Right ventricle myocardium superior (tissue), 1 donor: ENCODE measurements at places on chromosomes 2 and 18. TPM values are rescaled to one million over a fixed set of nuclear protein-coding genes. Genes with fewer than 3 reads are reported as not detected.

GRCh38 chr2:212477571-212477970 lies 61.0 kb downstream of the ERBB4 start:
- no peak for DNase-seq

GRCh38 chr2:6973895-6974545 lies 56.8 kb downstream of the RNF144A start:
- DNase-seq, result no peak

GRCh38 chr2:42859006-42859552 lies 66.7 kb upstream of the HAAO start:
- DNase-seq, result no peak

- no peak for DNase-seq
Measured at GRCh38 chr18:35495536-35496314, 2.0 kb downstream of the INO80C start.

- DNase-seq, result peak; percentile 62
Measured at GRCh38 chr2:183070942-183071844, 7.4 kb upstream of the DUSP19 start.

GRCh38 chr18:11851146-11851805 lies at the start of gene CHMP1B:
TSS of gene CHMP1B (plus strand) at chr18:11851413. CDS start at chr18:11851512, 99 bp downstream.
- DNase-seq, result peak; percentile 100

- no peak for DNase-seq
Measured at GRCh38 chr2:74417197-74417596, 4.2 kb downstream of the C2orf81 start.

DNA sequence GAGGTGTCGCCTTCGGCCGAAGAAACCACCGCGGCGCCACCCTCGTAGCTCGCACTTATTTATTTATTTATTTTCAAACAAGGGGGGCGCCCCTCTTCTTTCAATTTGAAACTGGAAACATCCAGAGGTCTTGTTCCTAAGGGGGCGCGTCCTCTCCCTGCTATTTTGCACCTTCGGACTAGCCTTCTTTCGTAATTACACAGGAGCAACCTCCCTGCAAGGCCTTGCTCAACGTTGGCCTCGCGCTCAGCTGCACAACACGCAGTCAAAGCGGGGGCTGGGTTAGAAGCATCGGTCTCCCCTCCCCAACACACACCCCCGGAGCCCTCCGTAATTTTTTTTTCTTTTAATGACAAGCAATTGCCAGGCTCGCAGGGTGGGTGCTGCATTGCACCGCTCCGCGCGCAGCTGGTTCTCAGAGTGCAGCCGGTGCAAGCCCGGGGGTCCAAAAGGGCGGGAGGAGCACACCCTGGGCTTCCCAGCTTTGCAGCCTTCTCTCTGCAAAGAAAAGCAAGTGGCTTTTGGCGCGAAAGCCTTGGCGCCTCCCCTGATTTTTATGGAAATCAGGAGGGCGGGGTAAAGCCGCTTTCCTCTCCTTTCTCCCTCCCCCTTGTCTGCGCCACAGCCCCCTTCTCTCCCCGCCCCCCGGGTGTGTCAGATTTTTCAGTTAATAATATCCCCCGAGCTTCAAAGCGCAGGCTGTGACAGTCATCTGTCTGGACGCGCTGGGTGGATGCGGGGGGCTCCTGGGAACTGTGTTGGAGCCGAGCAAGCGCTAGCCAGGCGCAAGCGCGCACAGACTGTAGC lies at the start of gene MYCN:
MYCN (plus strand) TSS at position 697 of the 807 bp plus-strand sequence. CDS start 1,515 bp downstream, outside the sequence.
- DNase-seq, result peak; percentile 53

DNA sequence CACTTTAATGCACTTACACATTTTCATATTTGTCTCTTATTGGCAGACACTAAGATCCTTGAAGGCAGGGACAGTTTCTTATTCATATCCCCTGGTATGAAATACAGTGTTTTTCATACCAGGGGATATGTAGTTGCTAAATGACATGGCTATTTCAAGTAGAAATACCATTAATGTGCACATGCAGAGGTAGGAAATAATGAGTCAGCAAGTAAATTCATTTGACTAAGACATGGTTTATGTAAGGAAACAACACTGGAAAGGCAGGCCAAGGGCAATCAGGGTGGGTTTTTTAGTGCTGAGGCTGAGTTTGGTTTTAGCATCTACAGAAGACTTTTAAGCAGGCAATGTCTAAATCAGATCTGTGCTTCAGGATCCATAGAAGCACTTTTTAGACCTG lies 155.9 kb downstream of the WDPCP start:
- DNase-seq, result no peak

GRCh38 chr2:30193104-30193681 lies 38.1 kb upstream of the LBH start:
- DNase-seq, result no peak

DNA sequence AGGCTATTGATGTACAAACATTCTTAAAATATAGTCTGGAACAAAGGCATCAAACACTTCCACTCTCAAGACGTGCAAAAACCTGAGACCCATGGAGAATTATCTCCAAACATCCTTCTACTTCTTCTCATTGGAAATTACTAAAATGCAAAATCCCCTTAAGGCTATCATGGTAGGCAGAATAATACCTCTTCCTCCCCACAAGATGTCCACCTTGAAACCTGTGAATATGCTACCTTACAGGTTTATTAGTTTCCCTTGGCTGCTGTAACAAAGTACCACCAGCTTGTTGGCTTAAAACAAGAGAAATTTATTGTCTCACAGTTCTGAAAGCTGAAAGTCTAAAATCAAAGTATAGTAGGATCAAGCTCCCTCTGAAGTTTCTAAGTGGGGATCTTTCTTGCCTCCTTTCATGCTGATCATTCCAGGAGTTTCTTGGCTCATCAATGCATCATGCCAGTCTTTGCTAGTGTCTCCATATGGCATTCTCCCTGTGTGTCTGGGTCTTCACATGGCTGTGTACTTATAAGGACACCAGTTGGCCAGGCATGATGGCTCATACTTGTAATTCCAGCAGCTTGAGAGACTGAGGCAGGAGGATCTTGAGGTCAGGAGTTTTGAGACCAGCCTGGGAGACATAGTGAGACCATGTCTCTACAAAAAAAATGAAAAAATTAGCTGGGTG lies 163.7 kb upstream of the NCK2 start:
- no peak for DNase-seq

DNA sequence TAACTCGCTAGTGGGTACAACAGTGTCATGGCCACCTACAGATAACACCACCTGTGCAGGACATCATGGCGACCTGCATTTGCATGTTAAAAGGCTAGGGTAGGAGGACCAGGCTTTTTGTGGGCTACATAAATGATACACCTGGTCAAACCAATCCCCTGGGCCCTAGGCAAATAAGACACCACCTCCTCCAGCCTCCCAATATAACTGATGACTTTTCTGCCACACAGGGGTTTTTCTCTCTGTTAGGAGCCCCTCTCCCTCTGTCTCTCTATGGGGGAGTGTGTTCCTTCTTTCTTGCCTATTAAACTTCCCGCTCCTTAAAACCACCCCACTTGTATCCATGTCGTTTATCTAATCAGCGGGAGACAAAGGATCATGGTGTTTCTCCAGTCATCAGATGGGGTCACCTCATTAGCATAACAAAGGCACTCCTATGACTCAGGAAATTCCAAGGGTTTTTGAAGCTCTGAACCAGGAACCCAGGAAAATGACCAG lies 10.8 kb upstream of the BUB1 start:
- no peak for DNase-seq

SLC38A11 gene
- 0.48 TPM for total RNA-seq

TWIST2 gene
- 1.9 TPM for total RNA-seq

DNAH6 gene
- 0.08 TPM for total RNA-seq

KLF7 gene
- 19.2 TPM for total RNA-seq

MC5R gene
- not detected for total RNA-seq

GALNT5 gene
- total RNA-seq, result 0.16 TPM

ITPRIPL1 gene
- 1.0 TPM for total RNA-seq

CNTNAP5 gene
- not detected for total RNA-seq

CROCC2 gene
- total RNA-seq, result not detected

ALPP gene
- total RNA-seq, result not detected

RAMP1 gene
- 138 TPM for total RNA-seq

GMCL1 gene
- total RNA-seq, result 4.1 TPM
